Activated CD4-positive, alpha-beta T cell treated with anti-CD3 and anti-CD28 coated beads, Interleukin-2, amount 50 U/mL, for 1 hour (primary cell): ENCODE measurements at places on chromosomes 2 and 18.

DNA sequence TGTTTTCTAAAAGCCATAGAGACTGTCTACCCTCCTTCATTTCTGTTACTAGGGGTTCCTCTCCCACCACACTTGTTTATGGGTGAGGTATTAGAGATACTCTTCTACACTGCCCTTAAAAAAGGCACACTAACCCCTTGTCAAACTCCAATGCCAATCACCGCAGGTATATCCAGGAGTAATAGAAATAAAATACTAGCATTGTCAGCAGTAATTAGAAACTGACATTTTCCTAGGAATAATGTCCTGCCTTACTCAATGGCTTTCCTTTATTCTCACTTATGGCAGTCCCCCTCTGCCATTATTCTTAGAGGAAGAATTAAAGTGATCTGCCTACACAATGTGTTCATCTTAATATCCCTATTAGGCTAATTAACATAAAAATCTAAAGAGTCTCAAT is 5.0 kb upstream of the BUB1 start:
- no peak for DNase-seq

DNA sequence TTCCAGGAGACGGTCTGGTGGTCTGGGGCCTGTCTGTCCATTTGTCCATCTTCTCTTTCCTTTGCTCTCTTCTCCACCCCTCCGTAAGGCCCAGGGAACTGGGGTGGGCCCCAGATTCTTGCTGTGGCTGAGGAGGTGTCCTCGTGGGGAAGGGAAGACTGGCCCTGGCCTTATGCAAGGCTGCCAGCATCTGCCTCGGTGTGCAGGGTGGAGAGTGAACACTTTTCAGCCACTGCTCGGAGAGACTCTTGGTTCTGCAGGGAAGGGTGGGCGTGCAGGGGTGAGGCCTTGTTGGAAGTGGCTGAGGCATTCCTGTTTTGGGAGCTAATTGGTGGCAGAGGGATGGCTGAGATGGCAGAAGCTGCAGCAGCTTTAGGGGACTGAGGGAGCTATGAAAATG is 23.0 kb downstream of the EMX1 start:
- no peak for DNase-seq

DNA sequence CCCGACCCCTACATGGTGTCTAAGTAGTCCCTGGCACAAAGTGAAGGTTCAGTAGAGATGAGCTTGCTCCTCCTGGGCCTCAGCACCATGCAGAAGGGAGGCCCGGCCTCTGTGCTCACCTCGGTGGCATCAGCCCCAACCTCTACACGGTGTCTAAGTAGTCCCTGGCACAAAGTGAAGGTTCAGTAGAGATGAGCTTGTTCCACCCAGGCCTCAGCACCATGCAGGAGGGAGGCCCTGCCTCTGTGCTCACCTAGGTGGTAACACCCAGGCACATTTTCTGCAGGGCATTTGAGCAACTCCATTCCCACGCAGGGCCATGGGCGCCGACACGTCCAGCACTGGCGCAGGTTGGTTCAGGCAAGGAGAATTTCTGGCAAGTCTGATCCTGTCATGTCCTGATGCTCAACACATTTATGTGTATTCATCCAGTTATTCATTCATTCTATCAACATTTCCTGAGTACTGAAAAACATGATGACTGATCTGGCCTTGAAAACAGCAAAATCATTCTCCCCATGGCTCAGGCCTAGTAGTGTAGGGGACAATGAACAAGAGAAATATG is 408.2 kb upstream of the MYT1L start:
- no peak for DNase-seq

GRCh38 chr18:59570101-59570775 is 127.0 kb downstream of the CCBE1 start:
- DNase-seq = no peak

DNA sequence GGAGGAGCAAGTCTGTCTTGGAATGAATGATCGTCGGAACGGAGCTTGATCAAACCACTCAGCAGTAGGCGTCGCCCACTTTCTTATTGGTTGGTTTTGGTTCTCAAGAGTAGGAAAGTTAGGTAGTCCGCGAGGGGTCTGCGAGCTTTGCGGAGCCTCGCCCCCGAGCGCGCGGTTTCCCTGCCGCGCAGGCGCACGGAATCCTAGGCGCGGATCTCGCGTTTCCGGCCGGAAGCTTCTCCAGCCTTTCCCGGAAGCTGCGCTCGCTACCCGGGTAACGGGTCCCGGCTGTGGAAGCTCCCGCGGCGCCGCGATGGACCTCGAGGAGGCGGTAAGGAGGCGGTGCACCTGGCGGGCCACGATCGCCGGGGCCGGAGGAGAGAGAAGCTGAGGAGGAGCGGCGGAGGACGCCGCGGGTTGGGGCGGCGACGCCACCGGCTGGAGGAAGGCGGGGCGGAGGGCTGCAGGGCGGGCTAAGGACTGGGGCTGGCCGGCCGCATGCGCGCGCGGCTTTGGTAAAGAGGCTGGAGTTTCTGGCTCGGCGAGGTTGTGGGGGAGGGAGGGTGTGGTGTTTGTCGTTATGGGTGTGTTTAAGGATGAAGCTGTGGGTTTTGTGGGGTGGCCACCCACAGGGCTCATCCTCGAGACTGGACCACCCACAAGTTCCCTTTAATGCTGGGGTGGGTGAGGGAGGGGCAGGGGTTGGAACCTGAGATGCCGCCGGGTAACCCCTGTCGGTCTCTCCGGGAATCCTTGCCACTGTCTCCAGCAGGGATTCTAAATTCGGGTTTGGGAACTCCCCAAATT is at the start of gene TAF1B:
Gene TAF1B, plus strand, starts transcription at position 246 of the 807 bp plus-strand sequence. Its CDS starts 68 bp downstream, at position 314.
- DNase-seq = peak; percentile 68

- DNase-seq = no peak
Measured at GRCh38 chr2:45263147-45263546, 253.9 kb upstream of the SIX2 start.

DNA sequence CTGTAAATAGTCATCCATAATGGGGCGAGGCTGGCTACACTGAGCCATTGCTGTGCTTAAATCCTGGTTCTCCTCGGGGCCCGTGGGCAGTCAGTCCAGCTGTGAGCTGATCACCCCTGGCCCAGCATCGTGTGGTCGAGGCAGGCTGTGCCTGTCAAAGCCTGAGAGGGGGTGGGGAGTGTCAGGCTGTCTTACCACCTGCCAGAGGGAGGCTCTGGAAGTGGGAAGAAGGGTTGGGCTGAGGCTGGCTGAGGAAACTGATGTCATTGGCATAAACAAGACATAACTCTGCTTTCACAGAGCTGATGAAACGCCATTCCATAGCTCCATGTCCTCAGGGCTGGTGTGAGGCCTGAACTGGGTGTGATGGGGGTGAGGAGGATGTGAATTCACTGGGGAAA is 49.7 kb downstream of the KLHL29 start:
- no peak for DNase-seq

DNA sequence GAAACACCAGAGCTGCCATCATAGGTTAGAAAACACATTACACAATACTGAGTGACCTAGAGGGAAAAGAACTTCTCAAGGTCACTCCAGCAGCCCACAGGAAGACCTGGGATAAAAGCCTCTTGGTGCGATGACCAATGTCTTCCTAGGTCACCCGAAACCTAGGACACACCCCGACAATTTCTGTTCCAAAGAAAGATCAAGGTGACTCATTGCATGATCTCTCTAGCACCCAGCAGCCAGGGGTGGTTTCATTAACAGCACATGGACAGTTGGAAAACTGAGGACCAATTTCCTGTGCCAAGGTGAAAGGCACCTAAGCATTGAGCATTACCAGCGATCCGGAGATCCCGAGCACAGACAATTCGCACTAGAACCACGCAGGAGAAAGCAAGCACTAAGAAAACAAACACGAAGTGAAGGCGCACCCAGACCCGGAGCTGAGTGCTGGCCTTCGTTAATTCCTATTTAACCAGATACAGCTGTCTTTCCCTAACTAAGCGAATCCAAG is 1.5 kb downstream of the CACNB4 start:
- no peak for DNase-seq

- no peak for DNase-seq
Measured at GRCh38 chr2:184945326-184945725, 347.0 kb downstream of the ZNF804A start.

- DNase-seq = no peak
Measured at GRCh38 chr2:159146996-159147666, 139.4 kb downstream of the WDSUB1 start.

- DNase-seq = no peak
Measured at GRCh38 chr2:184394642-184395041, 203.7 kb upstream of the ZNF804A start.

GRCh38 chr2:235394278-235394828 is 99.5 kb upstream of the AGAP1 start:
- DNase-seq = no peak

GRCh38 chr2:10004836-10005235 is 38.5 kb upstream of the KLF11 start:
- DNase-seq = no peak

GRCh38 chr2:45856391-45857274 is 205.2 kb downstream of the PRKCE start:
- DNase-seq = no peak

- DNase-seq = no peak
Measured at GRCh38 chr2:59528525-59528924, 1024.9 kb downstream of the BCL11A start.

- DNase-seq = no peak
Measured at GRCh38 chr2:216770717-216771116, 75.4 kb upstream of the IGFBP5 start.

GRCh38 chr18:6798896-6799295 is 69.4 kb downstream of the ARHGAP28 start:
- DNase-seq = no peak

DNA sequence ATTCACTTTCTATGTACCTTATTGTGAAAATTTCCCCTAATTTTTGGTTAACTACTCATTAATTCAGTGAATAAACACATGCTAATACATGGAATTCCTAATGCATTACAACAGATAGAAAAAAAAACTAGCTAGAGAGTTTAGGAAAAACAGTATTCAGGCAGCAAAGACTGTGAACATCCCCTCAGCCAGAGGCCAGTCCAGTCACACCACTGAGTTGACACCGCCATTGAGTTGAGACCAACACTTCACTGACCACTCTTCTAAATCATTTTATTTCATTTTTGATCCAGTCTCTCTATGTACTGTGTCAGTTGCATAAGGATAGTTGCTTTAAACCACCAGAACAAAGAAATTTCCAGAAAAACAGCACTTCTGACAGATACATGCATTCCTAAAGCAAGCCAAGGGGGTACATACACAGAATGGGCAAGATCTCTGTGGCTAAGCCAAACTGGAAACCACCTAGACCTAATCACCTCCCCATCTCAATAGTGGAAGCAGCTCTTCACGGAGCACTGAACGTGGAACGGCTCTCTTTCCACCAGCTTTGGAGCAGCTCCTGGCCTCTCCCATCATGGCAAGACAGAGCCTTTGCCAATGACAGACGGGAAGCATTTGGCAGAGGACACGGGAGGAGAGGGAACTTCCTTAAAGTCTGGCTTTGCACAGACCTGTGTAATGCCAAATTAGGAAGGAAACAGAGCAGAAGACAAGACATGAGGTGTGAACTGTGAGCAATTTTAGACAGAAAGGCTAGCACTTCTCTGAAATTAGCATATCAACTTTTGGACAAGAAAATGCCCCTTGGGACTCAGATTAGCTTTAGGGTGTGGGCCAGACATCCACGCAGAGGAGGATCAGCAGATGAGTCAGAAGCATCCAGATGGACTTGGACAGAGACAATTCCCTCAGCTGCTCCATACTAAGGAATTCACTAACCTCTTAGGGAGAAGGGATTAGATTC is 36.4 kb downstream of the CACNB4 start:
- DNase-seq = no peak

DNA sequence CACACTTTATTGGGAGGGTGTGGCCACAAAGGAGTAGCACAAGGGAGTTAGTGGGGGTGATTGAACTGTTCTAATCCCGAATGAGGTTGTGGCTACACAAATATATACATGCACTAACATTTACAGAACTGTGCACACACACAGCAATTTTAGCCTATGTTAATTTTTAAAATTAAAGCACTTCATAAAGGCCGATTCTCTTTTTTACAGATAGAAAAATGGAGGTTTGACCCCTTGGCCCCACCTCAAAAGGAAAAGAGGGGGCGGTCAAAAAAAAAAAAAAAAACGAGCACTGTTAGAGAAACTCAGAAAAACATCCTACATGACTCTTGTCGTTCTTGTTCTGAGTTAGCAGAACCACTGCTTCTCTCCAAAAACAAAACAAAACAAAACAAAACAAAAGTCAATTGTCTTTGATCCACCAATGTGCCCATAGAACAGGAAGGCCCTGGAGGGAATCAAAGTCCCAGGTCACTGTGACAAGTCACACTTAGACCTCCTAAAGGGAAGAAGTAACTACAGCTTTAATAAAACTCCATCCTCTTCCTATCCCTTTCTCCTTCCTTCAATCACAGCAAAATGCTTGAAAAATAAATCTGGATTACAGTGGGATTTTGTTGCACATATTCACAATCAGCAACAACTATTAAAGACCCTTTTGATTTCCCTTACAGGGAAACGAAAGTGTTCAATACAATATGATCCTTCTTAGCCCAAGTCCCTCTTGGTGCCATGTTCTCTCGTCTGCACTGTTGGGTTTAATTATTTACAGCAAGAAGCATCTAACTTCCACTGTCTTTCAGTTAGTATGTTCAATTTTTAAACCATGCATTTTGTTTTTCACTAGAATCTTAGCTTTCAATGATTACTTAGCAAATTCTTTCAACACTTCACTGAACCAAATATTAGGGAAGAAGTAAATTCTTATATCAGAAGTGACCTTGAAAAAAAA is 16.6 kb downstream of the LRP2 start:
- DNase-seq = no peak

- no peak for DNase-seq
Measured at GRCh38 chr2:162166745-162167144, 14.7 kb upstream of the GCG start.
